ENCODE measurements at places on chromosomes 3 and 15. TPM values are rescaled to one million over a fixed set of nuclear protein-coding genes. Genes with fewer than 3 reads are reported as not detected.

Gene TLNRD1
- total RNA-seq: 6.0 TPM

Gene KLF15
- 1.8 TPM for total RNA-seq

Gene CASR
- total RNA-seq: 0.07 TPM

Gene GYG1
- 25.5 TPM for total RNA-seq

Gene CPA3
- total RNA-seq: not detected

Gene DUOXA2
- total RNA-seq: 0.85 TPM

Gene TEX9
- 22.9 TPM for total RNA-seq

Gene P2RY13
- total RNA-seq: 0.64 TPM

Measured in motor neuron (in vitro differentiated cells).